ENCODE measurements at places on chromosomes 5 and 9. TPM values are rescaled to one million over a fixed set of nuclear protein-coding genes. Genes with fewer than 3 reads are reported as not detected.

- no peak for DNase-seq
- no peaks in the 10 kb centered on the region for H3K36me3 ChIP-seq
- H3K27ac ChIP-seq: no peak overlapping the region
Observed at GRCh38 chr5:135216471-135217343, 182.3 kb downstream of the MACROH2A1 start.

CD72 gene
- total RNA-seq: 3.5 TPM

AJM1 gene
- total RNA-seq: 2.0 TPM

PAPPA gene
- 1.4 TPM for total RNA-seq

GRCh38 chr5:119286511-119287488, 69.0 kb upstream of the TNFAIP8 start:
- no peak overlapping the region for H3K4me3 ChIP-seq
- no peak for DNase-seq
- no peaks in the 10 kb centered on the region for H3K36me3 ChIP-seq
- no peaks in the 10 kb centered on the region for H3K27me3 ChIP-seq
- peaks cover 5% of the 10 kb centered on the region for H3K4me1 ChIP-seq

CDC14B gene
- total RNA-seq: 27.3 TPM

GRCh38 chr9:131447148-131447547, 53.3 kb downstream of the PRRC2B start:
- H3K4me3 ChIP-seq: no peak overlapping the region
- no peaks in the 10 kb centered on the region for H3K27me3 ChIP-seq
- no peak for DNase-seq
- H3K4me1 ChIP-seq: peaks cover 6% of the 10 kb centered on the region
- H3K36me3 ChIP-seq: peaks cover 97% of the 10 kb centered on the region
- no peak overlapping the region for H3K27ac ChIP-seq

TSSK1B gene
- total RNA-seq: 3.5 TPM

All from tibial nerve (tissue), 4 donors.